Activated CD4-positive, alpha-beta T cell treated with anti-CD3 and anti-CD28 coated beads for 4 hours (primary cell): ENCODE measurements at places on chromosomes 11 and 22.

GRCh38 chr11:20060181-20060580, 100.1 kb downstream of the DBX1 start:
- no peak for DNase-seq

GRCh38 chr11:57785072-57785471, 23.5 kb downstream of the CTNND1 start:
- DNase-seq: no peak

- no peak for DNase-seq
These were observed 5.9 kb downstream of the PAK1 start for GRCh38 chr11:77467993-77468392.

- peak; percentile 88 for DNase-seq
These were observed 557 bp downstream of the RANGAP1 start for GRCh38 chr22:41285441-41285819.

- DNase-seq: no peak
These were observed 319.3 kb downstream of the DCDC1 start for GRCh38 chr11:31050061-31050765.

- DNase-seq: no peak
These were observed 61.4 kb upstream of the MTMR2 start for GRCh38 chr11:95985174-95985808.

- DNase-seq: peak; percentile 26
These were observed 835 bp upstream of the RHOD start for GRCh38 chr11:67055812-67056211.

DNA sequence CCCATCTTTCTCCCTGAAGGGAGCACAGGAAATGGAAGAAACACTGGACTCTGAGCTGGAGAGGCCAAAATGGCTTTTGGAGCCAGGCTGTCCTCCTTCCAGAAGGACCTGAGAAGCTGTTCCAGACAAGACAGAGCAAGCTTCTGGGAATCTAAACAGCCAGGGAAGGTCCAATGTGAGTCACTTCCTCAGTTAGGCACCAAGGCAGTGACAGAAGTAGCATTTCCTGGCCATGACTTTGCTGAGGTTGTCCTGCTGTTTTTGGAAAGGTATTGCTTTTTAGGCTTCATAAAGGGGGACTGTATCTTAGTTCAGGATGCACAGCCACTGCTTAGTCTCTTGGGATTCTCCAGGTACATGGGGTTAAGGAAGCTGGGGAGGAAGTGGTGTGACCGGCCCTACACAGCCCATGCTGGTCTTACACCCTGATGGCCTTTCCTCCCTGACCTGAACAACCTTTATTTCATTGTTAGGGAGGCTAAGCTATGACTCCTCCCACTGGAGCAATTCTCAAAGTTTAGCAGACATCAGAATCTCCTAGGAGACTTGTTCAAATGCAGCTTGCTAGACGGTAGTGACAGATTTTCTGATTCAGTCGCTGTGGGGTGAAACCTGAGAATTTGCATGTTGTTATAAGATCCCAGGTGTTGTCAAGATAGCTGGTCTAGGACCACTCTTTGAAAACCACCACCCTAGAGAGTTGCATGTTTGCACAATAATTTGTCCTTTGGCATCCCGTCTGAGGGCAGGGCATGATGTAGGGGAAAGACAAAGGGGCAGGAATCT, 6.8 kb upstream of the INSC start:
- no peak for DNase-seq

- no peak for DNase-seq
These were observed 78.4 kb downstream of the MYO7A start for GRCh38 chr11:77206264-77207018.

DNA sequence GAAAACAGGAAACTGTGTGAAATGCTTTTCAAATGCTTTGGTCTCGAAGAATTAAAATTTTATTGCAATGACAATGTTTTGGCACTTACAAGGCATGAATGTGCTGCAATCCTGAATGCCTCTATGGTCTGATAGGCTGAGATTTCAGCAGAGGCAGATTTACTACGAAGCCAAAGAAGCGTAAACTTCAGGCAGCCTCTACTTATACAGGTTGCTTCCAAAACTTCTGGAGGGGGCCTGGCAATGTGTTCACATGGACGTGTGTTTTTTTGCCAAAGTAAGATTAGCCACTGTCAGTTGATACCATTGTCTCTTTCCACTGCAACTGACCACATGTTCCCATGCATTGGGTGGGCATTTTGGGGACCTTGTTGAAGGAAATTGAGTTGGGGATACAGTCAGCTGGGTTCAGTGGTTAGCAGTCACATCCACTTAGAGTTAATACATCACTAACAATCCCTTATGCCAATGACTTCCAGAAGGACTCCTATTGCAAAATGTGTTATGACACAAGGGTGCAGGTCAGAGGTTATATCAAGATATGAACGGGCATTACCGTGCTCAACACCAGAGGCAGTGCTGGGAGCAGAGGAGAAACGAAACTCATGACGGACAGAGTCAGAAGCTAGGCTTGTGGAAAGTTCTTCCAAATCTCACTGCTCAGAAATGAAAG, 48.8 kb downstream of the ABTB2 start:
- no peak for DNase-seq

- no peak for DNase-seq
These were observed 2.3 kb downstream of the GATD1 start for GRCh38 chr11:774873-775592.

DNA sequence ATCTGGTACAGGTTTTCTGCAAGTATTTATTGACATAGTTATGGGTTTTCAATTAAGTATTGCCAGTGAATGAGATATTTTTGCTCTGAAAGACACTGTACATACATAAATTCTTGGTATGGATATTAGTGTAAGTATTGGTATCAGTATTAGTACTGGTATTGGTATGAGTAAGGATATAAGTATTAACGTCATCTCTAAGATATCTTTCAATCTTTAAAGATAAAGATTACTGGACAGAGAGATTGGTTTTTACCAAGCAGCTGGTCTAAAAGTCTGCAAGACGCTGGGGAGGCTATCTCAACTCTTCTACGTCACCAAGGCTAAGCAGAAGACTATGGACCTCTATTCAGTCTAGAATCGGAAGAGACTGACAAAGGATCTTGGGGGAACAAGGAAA, 234.5 kb downstream of the NXPE2 start:
- DNase-seq: no peak

DNA sequence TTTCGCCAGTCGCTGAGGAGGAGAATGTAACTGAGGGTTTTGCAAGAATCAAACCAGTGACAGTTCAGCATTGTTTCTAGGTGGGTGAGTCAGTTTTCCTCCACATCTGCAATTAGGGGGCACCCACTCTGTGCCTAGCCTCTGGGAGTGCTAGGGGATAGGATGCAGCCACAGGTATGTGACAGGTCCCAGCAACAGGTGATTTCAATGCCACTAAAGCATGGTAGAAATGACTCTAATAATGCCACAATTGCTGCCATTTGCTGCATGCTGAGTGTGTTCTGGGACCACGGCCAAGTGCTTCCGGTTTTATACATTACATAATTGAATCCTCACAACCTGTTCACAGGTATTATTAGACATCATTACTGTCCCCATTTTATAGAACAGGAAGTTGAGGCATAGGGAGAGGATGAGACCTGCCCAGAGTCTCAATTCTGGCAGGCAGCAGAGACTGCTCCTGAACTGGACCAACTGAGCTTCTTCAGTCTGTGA, 556 bp downstream of the CRYBB2 start:
- DNase-seq: no peak
